ENCODE measurements at places on chromosomes 3 and 15.

- DNase-seq = no peak
Measured at GRCh38 chr15:72515591-72516389, 41.7 kb downstream of the ARIH1 start.

- DNase-seq = no peak
Measured at GRCh38 chr15:98878172-98878571, 129.4 kb downstream of the PGPEP1L start.

- DNase-seq = no peak
Measured at GRCh38 chr3:38630606-38631005, 18.9 kb downstream of the SCN5A start.

- DNase-seq = no peak
Measured at GRCh38 chr15:98382139-98382538, 266.2 kb upstream of the IGF1R start.

GRCh38 chr15:67064607-67065530 is 533 bp upstream of the SMAD3 start:
- no peak for DNase-seq

DNA sequence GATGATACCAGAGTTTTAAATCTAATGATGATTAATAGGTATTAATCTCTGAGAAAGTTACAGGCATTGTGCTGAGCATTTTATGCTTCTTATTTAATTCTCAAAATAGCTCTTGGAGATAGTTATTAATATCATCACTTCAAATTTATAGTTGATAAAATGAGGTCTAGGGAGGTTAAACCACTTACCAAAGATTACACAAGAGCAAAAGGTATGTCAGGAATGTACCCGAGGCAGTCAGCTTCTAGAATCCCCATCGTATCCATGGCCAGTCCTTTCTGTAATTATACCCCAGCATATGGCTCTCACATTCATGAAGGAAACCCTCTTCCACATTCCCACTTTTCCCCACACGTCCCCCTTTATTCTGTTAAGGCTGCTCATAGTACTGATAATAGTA is 421.3 kb downstream of the PYDC2 start:
- DNase-seq = no peak

DNA sequence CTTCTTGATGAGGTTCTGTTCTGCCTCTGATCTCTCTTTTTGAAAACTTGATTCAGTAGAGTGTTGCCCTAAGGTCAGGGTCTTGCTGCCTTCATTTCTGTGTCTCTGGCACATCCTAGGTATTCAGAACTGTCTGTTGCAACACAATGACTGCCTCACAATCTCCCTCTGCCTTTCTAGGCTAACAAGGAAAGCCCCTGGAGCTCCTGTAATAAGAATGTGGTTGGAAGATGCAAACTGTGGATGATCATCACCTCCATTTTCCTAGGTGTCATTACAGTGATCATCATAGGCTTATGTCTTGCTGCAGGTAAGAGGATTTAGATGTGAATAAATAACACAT is 7.0 kb downstream of the C3orf52 start:
- DNase-seq = no peak

- no peak for DNase-seq
Measured at GRCh38 chr3:141959589-141960554, 83.4 kb downstream of the ATP1B3 start.

DNA sequence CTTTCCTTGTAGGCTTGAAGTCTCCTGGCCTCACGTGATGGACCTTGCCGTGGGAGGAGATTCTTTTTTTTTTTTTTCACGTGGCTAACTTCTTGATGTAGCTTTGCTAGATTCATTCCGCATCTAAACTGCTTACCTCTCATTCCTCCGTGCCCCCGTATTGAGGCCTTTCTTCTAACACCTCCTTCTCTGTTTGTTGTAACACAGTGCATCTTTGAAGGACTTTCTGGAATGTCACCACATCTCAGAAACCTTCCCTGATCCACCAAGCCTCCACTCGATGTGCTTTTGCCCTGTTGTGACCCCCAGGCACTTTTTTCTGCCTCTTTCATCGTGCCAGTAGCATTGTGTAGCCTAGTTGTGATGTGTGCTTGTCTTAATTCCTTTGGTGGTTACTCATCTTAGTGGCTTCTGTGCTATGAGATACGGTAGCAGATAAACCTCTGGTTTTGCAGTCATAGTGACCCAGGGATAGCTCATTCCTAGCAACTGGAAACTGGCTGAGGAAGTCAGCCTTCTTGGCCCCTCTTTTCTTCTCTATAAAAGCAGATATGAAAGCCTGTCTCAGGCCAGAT is 1.6 kb upstream of the BNC1 start:
- DNase-seq = no peak

DNA sequence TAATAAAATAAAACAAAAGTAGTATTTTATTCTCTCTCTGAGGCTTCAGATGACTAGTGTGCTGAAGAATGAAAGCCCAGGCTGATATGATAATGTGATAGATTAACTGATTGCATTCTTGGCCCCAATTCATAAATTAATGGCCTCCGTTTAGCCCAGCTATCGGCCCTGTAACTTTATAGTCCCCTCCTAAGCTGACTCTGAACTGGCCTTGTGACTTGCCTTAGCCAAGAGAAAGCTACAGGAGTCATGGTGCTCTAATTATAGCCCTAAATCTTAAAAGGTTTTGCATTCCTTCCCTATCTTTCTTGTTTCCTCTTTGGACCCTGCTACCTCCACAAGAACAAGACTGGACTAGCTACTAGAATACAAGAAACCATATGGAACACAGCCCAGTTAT is 123.2 kb upstream of the EPHA3 start:
- no peak for DNase-seq

DNA sequence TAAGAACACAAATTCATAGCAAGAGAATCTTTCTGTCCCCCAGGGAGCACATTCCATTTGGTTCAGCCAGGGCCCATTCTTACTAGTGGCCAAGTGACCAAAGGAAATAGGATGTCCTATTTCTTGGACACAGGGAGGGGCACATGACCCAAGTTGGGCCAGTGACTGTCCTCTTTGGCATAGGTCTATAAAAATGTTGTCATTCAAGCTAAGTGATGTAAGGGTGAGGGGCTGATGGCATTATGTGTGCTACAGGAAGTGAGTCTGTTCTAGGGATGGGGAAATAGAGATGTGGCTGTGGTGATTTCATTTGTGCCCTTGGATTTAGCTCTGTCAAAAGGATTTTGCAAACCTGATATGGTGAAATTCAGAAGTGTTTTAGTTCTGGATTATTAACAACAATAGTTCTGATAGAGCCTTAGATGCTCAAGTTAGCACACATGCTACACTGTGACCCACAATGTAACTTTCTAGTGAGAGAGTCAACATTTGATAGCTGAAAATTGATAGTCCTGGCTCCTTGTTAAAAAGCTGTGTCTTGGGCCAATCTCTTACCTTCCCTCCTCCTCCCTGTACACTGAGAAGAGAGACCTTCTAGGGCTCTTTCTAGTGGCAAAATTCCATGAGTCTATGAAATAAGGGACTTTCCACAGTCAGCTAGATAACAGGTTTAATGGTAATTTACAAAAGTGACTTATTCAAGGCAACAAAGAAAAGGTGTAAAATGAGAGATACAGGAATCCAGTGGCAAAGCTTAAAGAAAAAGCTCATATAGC is 117.2 kb downstream of the THRB start:
- DNase-seq = no peak

DNA sequence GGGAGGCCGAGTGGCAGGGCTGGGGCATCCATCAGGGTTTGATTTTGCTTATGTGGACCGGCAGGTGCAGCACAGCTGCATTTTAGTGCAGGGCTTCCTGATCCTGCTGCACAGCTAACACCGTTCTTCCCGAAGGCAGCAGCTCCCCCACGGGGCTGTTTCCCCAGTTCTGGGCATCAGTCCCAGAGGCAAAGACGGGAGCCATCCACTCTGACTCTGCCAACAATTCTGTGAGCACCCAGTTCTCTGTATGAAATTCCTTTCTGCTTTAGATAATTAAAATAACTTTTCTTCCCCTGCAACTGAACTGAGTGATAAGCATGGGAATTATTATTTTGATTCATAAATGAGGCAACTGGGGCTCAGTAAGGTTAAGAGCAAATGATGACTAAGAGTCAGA is 262.9 kb upstream of the ATP10A start:
- DNase-seq = peak; percentile 16

GRCh38 chr3:172107403-172107802 is 68.0 kb downstream of the FNDC3B start:
- DNase-seq = no peak

- no peak for DNase-seq
Measured at GRCh38 chr3:62187022-62187431, 186.3 kb downstream of the FEZF2 start.

GRCh38 chr3:141877911-141878310 is 1.5 kb downstream of the ATP1B3 start:
- DNase-seq = no peak

DNA sequence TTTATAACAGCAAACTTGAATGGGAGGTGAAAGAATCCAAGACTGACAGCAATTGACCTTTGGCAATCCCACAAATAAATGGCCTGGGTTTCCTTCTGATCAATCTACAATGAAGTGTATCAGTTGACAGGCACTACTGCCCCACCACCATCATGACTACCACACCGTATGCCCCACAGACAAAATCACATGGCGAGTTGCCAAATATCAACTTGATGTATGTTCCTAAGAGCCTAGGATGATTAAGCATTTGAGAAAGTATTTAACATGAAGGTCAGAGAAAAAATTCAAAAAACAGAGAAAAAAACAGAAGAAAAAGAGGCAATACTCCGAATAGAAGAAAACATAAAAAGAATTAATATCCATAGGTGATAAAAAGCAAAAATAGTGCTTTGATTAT is 215.9 kb upstream of the STAC start:
- no peak for DNase-seq

DNA sequence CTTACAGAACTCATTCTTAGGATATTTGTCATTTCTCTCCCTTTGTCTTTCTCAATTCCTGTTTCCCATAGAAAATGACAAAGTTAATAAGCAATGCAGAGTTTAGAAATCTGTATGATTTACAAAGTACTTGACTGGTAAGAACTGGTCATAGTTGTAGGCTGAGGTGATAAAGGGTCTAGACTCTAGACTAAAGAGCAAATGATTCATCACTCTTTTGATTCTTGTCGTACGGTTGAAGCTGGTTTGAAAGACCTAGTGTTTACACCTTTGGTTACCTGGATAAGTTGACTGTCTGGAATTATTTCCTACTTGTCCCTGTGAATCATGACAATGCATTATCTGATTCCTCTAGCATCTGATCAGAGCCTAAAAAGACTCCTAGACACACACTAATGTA is 58.9 kb upstream of the TP63 start:
- DNase-seq = no peak

- no peak for DNase-seq
Measured at GRCh38 chr3:67529915-67530314, 124.5 kb downstream of the SUCLG2 start.

DNA sequence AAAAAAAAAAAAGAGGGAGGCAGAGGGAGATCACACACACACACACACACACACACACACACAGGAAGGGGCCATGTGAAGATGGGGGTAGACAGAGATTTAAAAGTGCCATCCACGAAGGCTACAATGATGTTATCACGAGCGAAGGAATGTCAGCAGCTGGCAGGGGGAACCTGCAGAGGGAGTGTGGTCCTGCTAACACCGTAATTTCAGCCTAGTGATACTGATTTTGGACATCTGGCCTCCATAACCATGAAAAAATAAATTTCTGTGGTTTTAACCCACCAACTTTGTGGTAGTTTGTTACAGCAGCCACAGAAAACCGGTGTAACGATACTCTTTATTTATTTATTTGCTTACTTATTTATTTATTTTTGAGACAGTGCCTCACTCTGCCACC is 76.0 kb downstream of the TMCO5A start:
- DNase-seq = no peak

GRCh38 chr3:129543156-129543790 is at the start of gene H1-8:
H1-8 (plus strand) TSS chr3:129543175; CDS start chr3:129543219, 44 bp downstream.
- no peak for DNase-seq

DNA sequence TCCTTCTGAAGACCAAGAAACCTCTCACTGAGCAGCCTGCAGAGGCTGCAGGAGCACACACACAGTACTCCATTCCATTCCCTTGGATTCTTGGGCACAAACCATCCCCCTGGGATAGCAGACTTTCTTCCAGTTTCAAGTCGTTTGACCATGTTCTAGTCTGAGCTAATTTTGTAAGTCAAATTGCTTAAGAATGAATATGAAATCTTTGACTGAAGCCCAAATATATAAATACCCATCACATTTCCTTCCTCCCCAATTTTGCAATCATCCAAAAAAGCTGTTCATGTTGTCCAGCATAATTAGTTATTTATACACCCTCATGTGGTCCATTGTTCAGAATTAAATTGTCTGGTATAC is 231.2 kb upstream of the TPRG1 start:
- DNase-seq = no peak

GRCh38 chr3:46864061-46864881 is 1.0 kb upstream of the MYL3 start:
- no peak for DNase-seq

DNA sequence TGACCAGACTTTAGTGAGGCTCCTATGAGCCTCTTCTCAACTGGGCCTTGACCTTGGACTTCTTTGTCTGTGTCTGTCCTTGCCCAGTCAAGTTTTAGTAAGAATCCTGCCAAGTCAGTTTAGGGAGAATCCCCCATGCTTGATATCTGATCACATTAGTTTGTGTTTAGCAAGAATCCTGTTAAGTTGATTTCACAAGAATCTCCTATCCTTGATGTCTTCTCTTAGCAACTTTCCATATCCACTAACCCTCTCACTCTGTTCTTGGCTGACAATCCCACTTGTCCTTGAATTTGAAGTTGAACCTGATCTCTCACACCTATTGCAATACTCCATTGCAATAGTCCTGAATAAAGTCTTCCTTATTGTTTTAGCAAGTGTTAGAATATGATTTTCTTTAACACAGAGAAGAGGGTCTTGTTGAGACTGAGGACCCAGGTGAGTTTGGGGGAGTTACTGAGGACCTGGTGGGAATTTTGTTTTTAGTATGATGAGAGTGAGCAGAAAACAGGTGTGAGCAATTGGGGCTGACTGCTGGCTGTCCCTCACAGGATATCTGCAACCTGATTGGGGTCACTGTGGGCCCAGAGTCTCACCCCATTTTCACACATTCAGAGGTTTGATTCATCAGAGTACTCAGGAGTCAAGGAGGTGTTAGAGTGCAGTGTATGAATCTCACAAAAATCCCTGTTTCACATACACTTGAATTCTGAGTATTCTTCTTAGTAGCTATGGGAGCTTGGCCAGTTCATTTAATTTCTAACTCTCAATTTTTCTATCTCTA is 39.9 kb upstream of the TNFAIP8L3 start:
- DNase-seq = no peak
